ENCODE measurements at places on chromosomes 3 and 15. TPM values are rescaled to one million over a fixed set of nuclear protein-coding genes. Genes with fewer than 3 reads are reported as not detected.

The ZPLD1 gene
- polyA plus RNA-seq, result not detected

The PRSS50 gene
- polyA plus RNA-seq, result 0.19 TPM

The CMTM8 gene
- polyA plus RNA-seq, result 9.6 TPM

The IGDCC3 gene
- 0.49 TPM for polyA plus RNA-seq

The TAGLN3 gene
- polyA plus RNA-seq, result 5.7 TPM

The CCR2 gene
- 0.62 TPM for polyA plus RNA-seq

The ZNF620 gene
- 2.8 TPM for polyA plus RNA-seq

The DUOXA1 gene
- polyA plus RNA-seq, result 0.52 TPM

The RYR3 gene
- 0.90 TPM for polyA plus RNA-seq

Measured in kidney (tissue), 22 donors.